Activated CD8-positive, alpha-beta T cell treated with anti-CD3 and anti-CD28 coated beads for 36 hours (primary cell): ENCODE measurements at places on chromosomes 16 and 17.

- DNase-seq = no peak
These were observed 40.6 kb downstream of the CRISPLD2 start for GRCh38 chr16:84860383-84860782.

DNA sequence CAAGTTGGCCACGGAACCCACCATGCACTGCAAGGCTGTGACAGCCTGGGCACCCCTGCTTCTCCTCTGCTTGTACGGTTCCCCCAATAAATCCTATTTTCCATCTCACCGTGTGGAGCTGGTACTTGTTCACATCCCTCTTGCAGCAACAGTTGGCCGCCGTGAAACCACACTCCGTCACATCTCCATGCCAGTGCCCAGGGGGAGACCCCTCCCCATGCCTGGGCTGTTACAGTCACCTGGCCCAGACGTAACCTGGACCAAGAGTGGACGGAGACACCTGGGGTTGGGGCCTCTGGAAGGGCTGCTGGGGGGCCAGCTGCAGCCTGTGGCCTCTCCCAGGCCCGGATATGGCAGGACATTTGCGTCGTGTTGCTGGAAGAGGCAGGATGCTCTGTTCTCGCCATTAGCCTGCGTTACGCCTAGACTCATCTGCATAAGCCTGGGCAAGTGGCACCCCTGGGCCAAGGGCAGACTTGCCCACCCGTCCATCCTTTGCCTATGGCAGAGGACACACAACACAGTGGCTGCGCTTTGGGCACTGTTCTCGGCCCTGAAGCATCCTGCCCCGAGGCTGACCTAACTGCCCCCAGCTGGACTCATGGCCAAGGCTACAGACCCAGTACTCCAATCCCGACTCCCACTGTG, 14.2 kb upstream of the KREMEN2 start:
- DNase-seq = no peak

DNA sequence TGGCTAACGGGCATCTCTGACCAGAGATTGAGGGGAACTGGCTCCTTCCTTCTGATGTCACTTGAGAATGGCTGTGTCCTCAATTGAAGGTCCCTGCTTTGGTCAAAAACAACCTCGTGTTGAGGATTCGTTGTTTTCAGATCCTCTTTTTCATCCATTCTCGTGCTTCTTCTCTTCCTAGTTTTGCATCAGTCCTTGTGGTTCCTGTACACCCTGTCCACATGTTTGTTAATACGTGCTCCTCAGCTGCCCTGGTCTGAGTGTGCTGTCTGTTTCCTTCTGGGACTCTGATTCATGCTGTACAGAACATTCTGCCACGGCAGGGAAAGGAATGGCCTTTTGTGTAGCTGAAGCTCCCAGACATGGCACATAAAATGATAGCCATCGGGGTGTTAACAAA, 863.2 kb upstream of the GOT2 start:
- DNase-seq = no peak

- DNase-seq = peak; percentile 21
These were observed 2.6 kb downstream of the HNF1B start for GRCh38 chr17:37742116-37742761.

- DNase-seq = no peak
These were observed 37.2 kb downstream of the CCDC182 start for GRCh38 chr17:57707892-57708291.

- peak; percentile 46 for DNase-seq
These were observed 1.8 kb downstream of the PIK3R5 start for GRCh38 chr17:8963647-8964258.

DNA sequence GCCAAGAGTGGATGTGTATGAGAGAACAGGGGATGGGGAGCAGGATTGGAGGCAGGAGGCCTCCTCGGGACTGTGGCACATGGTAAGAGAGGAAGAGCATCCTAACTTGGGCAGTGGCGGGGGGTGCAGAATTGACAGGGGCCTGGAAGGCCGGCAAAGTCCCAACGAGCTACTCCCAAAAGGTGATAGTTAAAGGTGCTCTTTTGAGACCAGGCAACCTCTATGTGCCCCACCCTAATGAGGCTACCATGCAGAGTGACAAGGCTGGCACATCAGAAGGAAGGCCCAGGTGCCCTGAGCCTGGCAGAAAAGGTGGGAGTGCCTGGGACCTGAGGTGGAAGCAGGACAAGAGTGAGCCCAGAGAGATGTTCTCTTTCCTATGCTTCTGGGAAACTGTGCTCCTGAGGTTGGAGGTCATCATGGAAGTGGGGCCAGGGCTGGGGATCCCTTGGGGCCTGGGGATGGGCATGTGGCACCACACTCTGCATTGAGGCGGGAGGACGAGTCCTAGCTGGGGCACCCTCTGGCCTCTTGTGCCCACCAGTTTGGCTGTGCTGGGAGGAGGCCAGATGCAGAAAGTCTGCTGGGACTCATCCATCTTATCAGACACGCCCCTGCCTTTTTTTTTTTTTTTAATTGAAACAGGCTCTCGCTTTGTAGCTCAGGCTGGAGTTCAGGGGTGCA, 5.9 kb downstream of the RAB11FIP4 start:
- no peak for DNase-seq

DNA sequence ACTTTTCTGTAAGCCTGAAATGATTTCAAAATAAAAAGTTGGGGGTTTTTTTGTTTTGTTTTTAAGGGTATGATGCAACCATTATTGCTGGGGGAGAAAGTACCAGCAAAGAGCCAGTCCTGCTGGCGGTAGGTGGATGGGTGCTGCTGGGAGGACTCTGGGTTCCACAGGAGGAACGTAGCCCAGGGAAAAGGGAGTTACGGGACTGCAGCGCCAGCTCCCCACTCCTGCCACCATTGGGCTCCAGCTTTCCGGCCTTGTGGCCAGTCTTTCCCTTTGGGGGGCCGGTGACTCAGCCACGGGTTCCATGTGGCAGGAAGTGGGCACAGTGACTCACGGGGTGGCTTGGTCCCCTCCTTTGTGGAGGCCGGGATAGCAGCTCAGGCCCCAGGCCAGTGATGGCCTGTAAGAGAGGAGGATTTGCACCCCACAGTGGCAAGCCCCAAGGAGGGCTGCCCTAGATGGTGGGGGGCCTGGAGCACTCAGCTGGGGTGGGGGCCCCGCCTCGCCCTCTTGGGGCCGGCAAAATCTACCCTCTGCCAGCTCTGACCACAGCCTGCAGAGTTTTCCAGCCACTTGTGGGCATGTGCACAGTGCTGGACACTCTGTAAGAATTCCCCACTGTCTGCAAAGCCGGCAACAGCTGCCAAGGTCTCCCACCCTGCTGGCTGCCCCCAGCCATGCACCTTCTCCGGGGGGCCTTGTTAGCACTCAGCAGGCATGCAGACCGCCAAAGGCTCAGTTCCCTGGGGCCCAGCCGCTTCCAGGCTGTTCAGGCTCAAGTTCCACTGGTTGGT, 30.4 kb downstream of the SOCS3 start:
- peak; percentile 62 for DNase-seq

DNA sequence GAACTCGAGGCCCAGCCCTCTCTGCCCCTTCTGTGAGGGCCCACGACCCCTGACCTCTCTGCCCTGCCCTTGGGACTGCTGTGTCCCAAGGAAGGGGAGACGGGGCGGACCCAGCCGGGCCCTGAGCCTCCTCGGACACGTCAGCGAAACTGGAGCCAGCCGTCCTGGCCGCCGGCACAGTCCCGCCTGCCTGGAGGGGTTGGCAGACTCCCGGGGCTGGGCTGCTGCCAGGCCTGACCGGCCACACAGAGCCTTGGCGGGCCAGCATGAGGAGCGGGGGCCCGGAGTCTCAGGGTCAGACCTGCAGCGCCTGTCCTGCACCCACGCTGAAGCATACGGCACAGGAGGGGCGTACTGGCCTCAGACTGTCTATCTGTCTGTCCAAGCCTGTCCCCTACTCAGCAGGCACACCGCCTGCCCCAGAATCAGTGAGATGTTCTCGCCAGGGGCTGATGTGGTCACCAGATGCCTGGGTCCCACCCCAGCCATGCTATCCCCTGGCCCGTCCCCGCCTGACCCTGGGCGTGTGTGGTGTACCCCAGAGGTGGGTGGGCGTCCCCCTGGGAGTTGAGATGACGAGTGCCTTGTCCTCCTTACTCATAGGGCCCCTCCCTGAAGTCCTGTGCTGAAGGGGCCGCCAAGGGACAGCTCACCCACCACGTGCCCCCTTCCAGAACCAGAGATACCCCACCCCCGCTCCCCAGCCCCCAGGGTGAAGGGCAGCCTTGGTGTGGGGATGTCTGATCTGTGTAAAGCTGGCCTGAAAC, 4.7 kb downstream of the VASN start:
- DNase-seq = no peak

DNA sequence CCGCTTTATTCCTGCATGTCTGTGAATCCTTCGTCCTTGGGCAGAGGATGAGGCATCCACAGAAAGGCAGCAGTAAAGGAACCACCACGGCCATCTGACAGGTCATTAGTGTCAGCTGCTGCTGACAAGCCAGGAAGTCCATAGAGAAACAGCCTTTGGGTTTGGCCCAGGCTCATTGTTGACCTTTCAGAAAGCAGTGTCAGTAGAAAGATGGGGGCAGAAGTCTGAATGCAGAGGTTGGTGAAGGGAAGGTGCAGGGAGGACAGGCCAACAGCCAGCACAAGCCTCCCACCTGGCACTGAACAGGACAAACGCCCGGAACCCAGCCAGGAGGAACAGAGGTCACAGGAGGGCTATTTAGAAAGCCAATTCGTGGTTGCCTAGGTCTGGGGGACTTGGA, 105.8 kb downstream of the VAT1L start:
- DNase-seq = no peak

GRCh38 chr17:31412511-31412910, 21.0 kb downstream of the RAB11FIP4 start:
- no peak for DNase-seq

DNA sequence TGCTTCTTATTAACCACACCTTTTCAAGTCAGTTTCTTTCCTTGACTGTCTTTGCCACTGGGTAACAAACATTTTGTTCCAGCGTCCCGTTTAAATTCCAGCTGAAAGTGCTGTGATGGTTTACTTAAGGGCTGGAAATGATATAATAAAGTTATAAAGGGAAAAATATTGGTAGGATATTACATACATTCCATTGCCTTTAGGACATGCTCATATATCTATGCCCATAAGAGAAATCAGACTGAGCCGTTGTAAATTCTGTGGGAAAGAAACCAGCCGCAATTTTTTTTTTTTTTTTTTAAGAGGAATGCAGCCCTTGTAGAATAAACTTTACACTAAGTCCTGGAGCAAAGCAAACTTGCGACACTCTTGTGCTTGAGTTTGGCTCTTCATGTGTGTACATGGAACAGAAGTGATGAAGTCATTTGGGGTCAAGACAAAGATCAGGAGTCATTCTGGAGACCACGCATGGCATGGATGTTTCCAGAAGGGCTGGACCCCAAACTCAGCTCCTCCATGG, 210.9 kb downstream of the XYLT1 start:
- no peak for DNase-seq

- DNase-seq = no peak
These were observed 151.2 kb downstream of the CCDC182 start for GRCh38 chr17:57593739-57594462.

GRCh38 chr17:40548982-40549685, 16.1 kb downstream of the CCR7 start:
- DNase-seq = no peak

DNA sequence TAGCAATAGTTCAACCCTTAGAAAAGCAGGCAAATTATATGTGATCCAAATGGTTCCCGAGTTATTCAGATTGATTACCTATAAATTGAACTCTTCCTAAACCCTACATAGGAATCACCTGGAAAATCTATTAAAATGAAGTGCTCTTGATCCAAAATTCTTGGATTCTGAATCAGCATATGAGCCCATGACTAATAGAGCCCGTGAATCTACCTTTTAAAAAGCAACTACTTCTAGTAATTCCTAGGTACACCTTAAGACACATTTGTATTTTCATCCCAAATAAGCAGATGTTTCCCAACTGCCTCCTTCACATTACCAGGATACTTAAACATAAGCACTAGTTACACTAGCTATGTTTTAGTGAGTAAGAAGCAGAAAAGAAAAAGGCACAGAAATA, 1171.0 kb upstream of the GOT2 start:
- no peak for DNase-seq

GRCh38 chr16:88473666-88474534, 20.8 kb downstream of the ZFPM1 start:
- DNase-seq = no peak

GRCh38 chr16:75095204-75095621, 21.4 kb downstream of the LDHD start:
- no peak for DNase-seq

GRCh38 chr17:69018022-69018615, 42.6 kb downstream of the ABCA9 start:
- no peak for DNase-seq

DNA sequence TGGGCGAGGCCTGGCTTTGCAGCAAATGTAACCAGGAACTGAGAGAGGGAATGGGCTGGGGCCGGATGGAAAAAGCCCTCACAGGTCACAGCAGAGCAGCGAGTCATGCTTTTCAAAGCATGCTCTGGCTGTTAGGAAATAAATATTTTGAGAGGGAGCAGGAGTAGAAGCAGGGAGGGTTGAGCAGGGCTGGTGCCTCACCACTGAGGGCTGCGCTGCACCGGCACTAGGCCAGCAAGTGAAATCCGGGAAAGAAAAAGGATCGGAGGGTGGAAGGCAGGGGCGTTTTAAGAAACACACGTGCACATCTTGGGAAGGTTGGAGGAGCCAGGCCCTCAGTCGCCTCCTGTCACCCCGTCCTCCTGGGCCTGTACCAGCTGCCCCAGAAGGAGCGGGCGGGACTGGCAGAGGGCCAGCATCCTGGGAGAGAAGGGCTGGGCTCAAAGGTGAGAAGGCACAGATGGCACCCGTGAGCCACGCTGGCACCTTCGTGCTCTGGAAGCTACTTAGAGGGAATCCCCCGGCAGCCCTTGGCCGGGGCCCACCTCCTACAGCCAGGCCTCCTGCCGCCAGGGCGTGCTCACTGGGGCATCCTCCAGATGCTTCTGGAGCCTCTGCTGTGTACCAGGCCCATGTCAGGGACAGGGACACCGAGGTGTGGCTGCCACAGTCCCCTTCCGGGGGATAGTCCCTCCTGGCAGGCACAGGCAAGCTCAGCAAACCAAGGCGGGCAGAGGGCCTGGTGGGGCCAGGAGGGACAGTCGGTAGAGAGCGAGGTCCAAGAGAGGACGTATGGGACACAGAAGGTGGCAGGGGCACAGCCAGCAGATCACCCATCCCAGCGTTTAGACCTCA, 71.5 kb upstream of the PLCG2 start:
- no peak for DNase-seq

DNA sequence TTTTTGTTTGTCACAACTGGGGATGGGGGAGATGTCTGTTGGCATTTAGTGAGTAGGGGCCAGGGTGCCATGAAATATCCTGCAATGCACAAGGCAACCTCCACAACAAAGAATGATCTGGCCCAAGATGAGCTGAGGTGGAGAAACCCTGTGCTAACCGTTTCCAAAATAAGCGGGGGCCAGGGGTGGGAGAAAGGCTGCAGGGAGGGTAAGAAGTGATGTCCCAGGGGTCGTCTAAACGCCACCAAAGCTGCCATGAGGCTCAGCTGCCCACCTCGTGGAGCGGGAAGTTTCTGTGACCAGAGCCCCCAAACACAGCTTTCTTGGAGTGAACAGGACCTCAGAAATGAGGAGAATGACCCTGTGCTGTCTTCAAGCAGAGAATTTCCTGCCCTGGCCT, 76.5 kb upstream of the CDH5 start:
- DNase-seq = no peak

DNA sequence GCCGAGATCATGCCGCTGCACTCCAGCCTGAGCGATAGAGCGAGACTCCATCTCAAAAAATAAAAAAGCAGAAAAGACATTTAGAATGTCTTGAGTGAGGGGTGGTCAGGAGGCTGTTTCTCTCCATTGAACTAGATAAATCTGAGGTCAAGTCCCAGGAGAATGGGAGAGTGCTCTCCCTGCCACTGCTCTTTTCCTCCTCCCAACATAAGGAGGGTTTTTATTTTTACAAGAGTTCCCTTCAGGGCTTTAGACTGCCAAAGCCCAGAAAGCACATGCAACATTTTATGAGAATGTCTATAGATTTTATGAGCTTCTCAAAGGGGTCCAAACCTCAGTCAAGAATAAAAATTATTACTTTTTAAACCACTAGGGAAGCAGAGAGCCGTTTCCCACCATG, 1.6 kb downstream of the RND2 start:
- DNase-seq = no peak
